ENCODE measurements at places on chromosomes 7 and 10.

DNA sequence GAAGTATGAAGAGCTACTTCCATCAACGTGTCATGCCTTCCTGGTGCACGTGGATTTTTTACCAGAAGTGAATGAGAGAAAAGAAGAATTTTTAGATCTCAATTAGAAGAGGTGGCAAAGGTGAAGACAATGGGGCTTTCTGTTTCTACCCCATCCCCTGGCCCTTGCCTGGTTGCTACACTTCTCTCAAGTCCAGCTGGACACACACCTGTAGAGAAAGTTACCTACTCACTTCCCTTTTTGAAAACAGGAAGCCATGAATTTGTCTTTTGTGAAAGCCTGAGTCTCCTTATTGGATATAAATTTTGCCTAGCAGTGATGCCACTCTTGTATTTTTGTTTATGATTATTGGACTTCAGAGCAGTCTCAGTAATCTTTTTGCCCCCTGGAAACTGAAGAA lies 142.9 kb upstream of the AKR1E2 start:
- no peak for DNase-seq

DNA sequence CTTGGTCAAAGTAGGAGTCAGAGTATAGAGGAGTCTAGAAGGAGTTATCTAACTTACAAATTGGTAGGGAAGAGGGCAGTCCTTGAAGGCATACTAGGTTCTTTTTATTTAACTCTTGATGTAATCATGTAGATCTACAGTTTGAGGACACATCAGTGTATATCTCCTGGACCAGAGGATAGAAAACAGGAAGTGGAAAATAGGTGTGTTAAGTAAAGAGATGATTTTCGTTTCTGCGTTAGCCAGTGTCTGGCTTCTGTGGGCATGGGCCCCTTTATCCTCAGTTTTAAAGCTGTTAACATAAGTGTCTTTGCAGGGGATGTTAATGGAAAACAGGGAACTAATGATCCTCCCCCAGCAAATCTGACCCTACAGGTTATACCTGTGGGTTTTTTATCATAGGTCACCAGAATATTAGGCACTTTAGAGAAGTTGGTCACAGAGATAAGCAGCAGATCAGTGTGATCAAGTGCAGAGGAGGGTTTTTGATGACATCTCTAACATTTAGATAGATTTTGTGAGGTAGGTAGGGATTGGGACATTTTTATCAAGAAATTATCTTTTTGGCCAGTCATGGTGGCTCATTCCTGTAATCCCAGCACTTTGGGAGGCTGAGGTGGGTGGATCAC lies 58.6 kb upstream of the PRSS1 start:
- DNase-seq = no peak

DNA sequence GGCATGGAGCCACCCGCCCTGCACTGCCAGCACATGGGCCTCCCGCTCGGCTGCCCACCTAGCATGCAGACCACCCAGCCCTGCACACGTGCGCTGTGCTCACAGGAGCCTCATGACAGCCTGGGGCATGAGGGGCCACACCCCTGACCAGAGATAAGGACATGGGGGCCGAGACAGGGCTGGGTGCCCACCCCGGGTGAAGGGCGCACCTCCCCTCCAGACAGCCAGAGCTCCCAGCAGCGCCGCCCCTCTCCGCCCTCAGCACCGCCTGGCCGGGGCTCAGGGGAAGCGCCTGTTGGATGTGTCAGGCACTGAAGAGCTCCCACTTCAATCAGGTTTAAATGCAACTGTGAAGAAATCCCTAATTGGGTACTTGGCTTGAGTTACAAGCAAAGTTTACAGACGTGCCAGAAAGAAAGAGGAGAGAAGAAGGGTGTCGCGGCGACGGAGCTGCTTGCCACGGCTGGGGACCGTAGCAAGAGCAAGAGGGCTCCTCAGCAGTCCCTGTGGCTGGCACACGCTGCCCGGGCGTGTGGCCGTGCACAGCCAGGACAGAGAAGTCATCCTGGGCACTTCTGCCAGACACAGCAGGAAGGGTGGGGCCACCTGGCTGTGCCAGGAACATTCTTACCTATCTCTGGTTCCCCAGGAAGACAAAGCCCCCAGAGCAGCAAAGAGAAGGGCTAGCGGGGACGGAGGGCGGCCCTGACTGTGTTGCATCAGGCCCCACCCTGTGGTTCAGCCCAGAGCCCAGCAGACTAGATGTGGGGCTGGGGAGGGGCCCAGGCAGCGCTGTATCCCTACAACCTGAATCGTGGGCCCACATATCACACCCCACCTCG lies 247.4 kb downstream of the ELFN1 start:
- DNase-seq = no peak

DNA sequence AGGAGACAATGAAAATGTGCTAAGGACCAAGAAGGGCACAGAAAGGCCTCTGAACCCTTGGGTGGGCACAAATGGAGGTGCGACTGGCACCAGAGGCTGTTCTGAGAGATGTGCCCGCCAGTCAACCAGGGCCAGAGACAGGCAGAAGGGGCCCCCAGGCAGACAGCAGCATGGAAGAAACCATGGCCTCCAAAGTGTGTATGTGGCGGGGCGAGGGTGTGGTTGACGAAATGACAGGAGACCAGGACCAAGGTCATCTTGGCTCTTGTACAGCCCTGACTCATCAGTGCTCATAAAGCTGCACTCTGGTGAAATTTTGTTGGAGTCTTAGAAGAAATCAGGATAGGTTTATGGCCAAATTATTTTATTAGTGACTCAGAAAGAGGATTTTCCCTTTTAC lies 4.0 kb upstream of the MRPS24 start:
- DNase-seq = no peak

DNA sequence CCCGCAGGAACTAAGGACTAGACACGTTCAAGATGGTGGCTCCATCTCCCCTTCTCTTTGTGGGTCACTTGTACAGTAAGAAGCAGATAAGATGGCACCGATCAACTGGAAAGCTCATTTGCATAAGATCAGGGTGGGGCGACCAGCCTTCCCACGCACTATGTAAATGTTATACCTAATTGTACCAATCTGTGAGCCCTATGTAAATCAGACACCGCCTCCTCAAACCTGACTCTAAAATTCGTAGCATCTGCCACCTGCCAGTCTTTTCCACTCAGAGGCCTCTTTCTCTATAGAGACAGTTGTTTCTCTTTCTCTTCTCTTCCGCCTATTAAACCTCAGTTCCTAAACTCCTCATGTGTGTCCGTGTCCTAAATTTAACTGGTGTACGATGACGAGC lies 324.5 kb downstream of the PHF14 start:
- no peak for DNase-seq

DNA sequence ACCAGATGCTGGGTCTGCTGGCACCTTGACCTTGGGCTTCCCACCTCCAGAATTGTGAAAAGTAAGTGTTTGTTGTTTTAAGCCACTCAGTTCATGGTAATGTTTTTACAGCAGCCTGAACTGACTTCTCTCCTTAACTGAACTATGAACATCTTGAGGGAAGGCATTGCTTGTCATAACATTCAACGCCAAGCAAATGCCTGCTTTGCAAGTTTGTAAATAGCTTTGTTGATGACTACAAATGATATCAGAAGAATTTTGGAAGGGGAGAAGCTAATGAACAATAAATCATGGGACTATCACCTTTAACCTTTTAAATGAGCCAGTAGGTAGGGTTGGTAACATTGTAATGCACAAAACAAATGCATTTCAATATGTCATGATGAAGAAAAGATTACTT lies 402.4 kb upstream of the ADARB2 start:
- no peak for DNase-seq

- DNase-seq = no peak
Measured at GRCh38 chr7:115024276-115024675, 102.4 kb downstream of the MDFIC start.

- no peak for DNase-seq
Measured at GRCh38 chr10:48970654-48971053, 31.0 kb upstream of the LRRC18 start.

- no peak for DNase-seq
Measured at GRCh38 chr10:88190540-88191235, 327.3 kb downstream of the PTEN start.

DNA sequence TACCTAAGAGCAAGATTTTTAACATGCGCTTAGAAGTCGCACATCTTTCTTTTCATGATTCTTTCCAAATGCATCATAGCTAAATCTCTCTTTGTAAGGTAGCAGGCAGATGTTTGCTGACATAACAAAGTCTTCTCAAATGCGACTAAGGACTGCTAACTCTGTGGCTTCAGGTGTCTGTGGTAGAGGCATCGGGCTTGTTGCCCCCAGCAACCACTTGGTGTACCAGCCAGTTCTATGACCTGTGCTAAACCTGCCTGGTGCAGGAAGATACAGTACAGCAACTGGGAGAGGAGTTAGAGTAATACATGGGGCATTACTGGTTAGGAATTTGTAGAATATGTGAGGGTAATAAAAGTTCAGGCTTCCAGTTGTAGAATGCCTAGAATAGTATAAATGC lies 654.1 kb downstream of the NRG3 start:
- DNase-seq = no peak

All from right lung (tissue), 10 donors.